ENCODE measurements at places on chromosomes 1 and 21.

DNA sequence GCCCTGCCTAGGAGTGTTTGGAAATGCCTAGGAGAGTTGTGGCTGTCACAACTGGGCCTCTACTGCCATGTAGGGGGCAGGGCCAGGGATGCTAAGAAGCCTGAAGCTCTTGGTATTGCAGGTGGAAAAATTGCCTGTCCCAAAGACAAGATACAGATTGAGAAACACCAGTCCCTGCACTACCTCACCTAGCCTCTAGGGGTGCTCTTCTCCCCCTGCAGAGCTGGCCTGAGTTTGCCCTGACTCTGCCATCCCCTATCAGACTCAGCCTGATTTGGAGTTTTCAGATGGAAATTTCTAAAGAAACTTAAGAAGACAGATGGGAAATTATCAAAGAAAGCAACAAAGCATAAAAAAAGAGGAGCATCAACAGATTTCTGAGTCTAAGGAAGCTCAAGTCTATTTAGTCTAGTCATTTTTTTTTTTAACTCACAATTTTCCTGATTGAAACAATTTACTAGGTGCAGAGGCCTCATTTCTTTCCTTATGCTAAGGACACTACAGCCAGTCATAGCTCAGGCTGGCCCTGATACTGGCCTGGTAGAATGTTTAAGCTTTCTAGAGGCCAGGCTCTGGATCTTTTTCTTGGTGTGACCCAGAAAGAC, 61.4 kb upstream of the LRRN2 start:
- no peak for DNase-seq

GRCh38 chr1:205044741-205045140, 1.7 kb downstream of the CNTN2 start:
- DNase-seq = no peak

DNA sequence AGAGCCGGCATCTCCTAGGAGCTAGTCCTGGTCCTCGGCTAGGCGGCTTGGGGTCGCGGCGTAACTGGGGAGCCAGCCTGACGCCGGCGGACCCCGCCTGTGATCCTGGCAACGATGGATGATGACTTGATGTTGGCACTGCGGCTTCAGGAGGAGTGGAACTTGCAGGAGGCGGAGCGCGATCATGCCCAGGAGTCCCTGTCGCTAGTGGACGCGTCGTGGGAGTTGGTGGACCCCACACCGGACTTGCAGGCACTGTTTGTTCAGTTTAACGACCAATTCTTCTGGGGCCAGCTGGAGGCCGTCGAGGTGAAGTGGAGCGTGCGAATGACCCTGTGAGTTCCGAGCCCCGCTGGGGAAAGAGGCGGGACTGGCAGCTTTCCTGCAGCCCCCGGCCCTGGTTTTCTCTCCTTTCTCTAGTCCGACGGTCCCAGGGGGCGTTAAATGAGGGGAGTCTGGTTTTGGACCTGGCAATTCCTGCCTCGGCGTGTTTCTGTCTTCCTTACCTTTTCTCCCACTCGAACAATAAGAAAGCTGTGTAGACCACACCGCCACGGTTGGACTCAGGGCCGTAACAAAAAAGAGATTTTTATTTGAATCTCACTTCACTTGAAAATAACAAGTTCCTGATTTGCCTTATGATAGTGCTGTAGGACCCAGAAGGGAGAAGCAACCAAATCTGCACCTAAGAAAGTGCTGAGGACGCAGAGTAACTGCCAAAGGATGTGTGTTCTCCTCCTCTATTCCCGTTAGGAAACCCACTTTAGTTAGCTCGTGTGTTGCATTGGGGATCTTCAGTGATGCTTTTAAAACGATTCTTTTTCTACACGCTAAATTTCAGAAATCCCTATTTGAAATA, at the start of gene SPRTN:
Gene SPRTN, plus strand, starts transcription at position 24 of the 859 bp plus-strand sequence. Its CDS starts 91 bp downstream, at position 115.
- DNase-seq = no peak

DNA sequence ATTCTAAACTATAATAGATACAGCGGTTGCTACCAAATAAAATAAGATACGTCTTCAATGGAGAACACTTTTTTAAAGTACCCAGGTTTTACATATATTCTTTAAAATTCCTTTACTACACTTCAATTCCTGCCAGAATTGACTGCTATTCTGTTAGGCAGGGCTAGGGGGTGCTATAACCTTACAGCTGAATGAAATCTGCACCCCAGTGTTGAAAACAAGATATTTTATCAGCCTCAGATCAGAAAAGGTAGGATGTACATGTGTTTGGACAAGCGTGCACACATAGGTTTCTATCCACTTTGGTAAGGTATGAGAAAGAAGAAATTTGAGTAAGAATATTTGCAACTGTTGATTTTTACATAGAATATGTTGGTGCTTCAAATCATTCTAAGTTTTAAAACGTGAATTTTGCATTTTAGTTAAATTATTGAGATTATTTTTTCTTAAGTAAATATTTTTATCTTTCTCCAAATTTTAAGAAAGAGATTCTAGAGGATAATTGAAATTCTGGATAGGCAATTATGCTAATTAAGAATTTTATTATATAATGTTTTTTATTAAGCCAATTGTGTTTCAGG, 490.8 kb upstream of the ADGRL4 start:
- no peak for DNase-seq

- no peak for DNase-seq
Measured at GRCh38 chr21:42309753-42310213, 5.4 kb downstream of the TFF3 start.

- no peak for DNase-seq
Measured at GRCh38 chr1:154186177-154186576, 5.7 kb downstream of the TPM3 start.

DNA sequence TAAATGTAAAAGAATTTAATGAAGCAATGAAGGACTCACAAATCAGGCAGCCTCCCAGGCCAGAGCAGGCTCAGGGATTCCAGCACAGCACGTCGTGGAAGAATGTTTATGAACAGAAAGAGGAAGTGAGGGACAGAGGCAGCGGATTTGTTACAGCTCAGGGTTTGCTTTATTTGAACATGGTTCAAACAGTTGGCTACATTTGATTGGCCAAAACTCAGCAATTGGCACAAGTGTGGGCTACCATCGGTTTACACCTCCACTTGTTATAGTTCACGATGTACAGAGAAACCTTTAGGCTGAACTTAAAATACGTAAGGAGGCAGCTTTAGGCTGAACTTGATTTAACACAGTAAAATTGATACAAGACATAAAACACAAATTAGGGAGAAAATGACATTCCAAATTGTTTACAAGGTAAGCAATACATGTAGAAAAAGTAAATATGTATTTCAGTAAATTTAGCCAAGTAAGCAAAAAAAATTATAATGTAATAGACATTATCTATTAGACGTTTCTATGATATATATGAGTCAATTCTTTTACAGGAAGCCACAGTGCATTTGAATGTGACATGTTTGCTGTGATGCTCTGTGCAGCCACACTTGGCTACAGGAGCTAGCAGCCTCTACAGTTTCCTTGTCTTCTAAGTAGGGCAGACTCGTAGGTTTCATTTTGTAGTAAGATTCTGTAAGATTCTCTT, 126.5 kb downstream of the ADSS2 start:
- no peak for DNase-seq

DNA sequence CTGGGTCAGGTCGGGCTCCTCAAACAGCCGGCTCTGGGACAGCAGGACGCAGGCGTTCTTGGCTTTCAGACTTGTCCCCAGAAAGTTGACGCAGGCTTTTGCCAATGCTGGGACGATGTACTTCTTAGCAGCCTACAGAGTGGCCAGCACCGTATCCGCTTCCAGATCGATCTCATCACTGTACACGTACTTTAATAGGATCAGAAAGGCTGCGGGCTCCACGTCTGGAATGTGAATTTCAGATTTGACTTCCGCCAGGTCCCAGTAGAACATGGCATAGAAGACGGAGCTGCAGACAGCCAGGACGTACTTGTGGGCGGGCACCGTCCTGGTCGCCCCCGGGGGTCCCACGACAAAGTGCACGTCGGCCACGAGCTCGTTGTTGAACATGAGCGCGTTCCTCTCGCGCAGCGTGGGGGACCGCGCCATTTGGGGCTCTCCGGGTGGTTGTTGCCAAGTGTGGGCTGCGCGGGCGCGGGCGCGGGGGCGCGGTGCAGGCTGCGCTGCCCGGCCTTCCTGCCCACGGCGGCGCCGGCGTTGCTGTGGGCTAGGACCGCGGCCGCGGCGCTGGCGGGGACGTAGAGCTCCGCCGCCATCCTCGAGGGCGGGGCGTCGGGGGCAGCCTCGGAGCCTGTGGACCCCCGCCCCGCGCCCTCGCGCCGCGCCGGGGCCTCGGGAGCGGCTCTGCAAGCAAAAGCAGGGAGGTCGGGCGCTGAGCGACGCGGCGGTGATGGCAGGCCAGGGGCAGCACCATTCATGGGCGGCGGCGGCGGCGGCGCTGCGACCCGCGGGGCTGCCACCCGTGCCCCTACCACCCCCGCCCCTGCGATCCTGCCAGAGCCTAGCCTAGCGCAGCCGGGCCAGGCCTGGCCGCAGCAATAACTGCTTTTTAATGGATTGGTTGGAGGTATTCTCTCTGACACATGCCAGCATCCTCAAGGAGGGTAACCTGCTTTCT, 10.6 kb downstream of the CNR2 start:
- DNase-seq = no peak

DNA sequence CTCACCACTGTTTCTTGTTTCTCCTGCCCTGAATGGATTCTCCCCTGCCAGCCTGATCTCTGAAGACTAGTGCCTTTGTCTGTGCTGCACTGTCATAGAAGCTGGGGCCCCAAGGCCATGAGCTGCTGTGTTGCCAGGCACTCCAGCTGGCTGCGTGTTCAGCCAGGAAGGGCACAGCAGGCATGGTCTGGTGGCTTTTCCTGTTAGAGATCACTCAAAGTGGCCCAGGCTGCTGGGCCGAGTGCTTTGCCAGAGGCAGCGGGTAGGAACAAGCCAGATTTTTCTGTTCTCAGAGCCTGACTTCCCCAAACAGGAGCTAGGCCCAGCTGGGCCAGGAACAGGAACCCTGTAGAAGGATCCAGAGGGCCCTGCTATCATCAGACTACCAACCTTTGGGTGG, 5.2 kb downstream of the ADPRS start:
- DNase-seq = no peak

- no peak for DNase-seq
Measured at GRCh38 chr1:227763246-227764018, 28.2 kb downstream of the SNAP47 start.

GRCh38 chr1:187509091-187509490, 680.3 kb downstream of the PLA2G4A start:
- DNase-seq = no peak

DNA sequence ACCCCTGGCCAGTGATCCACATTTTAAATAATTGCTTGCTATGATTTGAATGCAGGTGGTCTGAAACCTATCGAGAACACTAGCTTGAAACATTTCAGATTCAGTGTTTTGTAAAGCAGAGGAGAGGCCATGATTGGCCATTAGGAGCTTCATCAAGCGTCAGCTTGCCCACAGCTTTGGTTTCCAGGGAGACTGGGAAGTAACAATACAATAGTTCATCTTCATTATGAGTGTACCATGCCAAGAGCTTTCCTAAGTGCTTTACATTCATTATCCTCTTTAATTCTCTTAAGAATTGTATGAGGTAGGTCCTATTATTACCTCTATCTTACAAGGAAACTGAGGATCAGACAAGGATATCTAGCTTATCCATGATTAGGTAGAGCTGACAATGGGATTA, 27.7 kb upstream of the ATP5PO start:
- DNase-seq = no peak

DNA sequence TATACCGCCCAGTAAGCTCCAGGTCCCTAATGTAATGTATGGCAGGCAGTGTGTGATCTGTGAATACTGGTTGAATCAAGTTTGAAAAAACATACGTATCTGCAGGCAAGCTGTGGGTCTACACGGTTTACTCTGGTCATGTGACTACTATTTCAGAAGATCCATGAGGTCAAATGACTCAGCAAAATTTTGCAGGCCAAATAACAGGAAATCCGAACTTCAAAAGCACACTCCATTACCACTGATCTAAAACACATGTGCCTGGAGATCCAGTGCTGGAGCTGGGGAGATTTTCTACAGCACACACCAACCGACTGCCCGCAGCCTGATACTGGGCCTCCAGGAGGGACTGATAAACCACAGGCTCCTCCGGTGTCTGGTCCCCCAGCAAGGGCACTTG, 64.5 kb upstream of the SLC44A3 start:
- no peak for DNase-seq

GRCh38 chr1:118944133-118944532, 44.0 kb downstream of the TBX15 start:
- no peak for DNase-seq

- DNase-seq = no peak
Measured at GRCh38 chr1:199290186-199290585, 651.3 kb downstream of the PTPRC start.

- DNase-seq = no peak
Measured at GRCh38 chr1:171736196-171736595, 5.7 kb downstream of the VAMP4 start.

- DNase-seq = no peak
Measured at GRCh38 chr1:236282425-236282716, 613 bp upstream of the ERO1B start.

- DNase-seq = no peak
Measured at GRCh38 chr1:221783936-221784335, 42.0 kb upstream of the DUSP10 start.

- no peak for DNase-seq
Measured at GRCh38 chr1:6126028-6126427, 54.1 kb downstream of the CHD5 start.

DNA sequence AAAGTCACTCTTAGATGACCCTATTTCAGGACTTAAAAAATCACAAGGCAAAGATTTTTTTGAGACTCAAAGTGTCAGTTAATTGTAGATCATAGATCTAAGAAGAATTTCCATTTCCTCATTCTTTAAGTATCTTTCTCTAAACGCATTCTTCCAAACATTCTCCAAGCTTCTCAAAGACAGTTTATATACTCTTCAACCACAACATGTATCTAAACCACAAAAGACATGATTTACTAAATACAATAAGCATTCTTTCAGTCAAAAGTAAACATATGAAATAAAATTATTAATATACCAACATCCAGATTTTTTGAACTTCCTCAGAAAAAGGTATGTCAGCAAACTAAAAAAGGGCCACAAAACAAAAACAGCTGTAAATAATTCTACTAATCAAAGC, 24.4 kb downstream of the RC3H1 start:
- DNase-seq = no peak

DNA sequence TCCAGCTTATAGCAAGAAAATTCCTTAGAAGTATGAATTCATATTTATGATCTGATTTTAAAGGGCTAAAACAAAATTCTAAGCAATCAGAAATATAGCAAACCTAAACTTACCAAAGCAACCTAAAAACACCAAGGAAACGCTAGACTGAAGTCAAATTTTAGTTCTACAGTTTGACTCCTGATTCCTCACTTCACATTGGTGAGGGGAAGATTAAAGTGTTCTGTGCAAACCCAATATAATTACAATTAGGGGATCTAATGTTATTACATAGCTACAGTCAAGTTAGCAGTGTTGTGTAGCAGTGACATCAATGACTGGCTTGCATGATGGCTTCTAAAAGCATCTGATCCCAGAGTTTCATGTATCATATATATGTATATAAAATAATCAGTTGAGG, 11.6 kb downstream of the HNRNPU start:
- DNase-seq = no peak

Measured in cortex of kidney (tissue), 1 donor.